ENCODE measurements at places on chromosomes 6 and 20.

DNA sequence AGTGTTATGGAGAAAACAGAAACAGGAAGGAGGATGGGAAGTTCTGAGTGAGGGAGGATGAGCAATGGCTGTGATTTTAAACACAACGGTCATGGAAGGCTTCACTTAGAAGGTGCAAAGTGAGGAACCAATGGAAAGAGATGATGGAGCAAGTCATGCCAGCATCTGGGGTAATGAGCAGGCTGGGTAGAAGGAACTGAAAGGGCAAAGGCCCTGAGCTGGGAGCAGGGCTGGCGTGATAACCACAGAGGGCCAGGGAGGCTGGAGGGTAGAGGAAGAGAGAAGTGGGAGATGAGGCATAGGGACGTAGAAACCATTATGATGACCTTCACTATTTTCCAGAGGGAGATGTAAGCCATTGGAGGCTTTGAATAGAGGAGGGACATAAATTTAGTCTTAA, 43.6 kb downstream of the NHLRC1 start:
- H3K4me1 ChIP-seq: peaks cover 10% of the 10 kb centered on the region
- H3K4me3 ChIP-seq: no peak overlapping the region
- no peak overlapping the region for H3K27ac ChIP-seq
- H3K36me3 ChIP-seq: no peaks in the 10 kb centered on the region
- no peak for DNase-seq

DNA sequence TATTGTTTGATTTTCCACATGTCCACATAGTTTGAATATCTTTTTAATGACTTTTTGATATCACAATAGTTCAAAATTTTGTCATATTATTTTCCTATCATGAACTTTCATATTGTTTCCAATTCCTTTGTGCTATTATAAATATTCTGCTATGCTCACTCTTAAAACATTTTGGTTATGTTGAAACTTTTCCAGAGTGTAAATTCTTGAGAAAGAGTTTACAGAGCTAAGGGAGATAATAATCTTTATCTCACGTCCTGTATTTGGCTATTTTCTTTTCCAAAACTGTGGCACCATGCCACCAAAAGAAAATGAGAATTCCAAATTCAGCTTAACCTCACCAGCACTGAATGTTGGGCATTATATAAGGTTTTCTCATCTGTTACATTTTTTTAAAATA, 210.9 kb downstream of the TFAP2B start:
- H3K27me3 ChIP-seq: no peaks in the 10 kb centered on the region
- no peak overlapping the region for H3K27ac ChIP-seq
- H3K36me3 ChIP-seq: no peaks in the 10 kb centered on the region

- no peak overlapping the region for H3K4me3 ChIP-seq
- no peak for DNase-seq
- H3K4me1 ChIP-seq: peaks cover 92% of the 10 kb centered on the region
- no peaks in the 10 kb centered on the region for H3K27me3 ChIP-seq
- H3K27ac ChIP-seq: no peak overlapping the region
These were observed 111.9 kb downstream of the FOXO3 start for GRCh38 chr6:108672641-108673040.

GRCh38 chr20:48196486-48196885, 411.2 kb upstream of the SULF2 start:
- no peak overlapping the region for H3K4me3 ChIP-seq
- no peak for DNase-seq
- H3K27ac ChIP-seq: no peak overlapping the region
- no peaks in the 10 kb centered on the region for H3K36me3 ChIP-seq
- H3K27me3 ChIP-seq: peaks cover 49% of the 10 kb centered on the region

DNA sequence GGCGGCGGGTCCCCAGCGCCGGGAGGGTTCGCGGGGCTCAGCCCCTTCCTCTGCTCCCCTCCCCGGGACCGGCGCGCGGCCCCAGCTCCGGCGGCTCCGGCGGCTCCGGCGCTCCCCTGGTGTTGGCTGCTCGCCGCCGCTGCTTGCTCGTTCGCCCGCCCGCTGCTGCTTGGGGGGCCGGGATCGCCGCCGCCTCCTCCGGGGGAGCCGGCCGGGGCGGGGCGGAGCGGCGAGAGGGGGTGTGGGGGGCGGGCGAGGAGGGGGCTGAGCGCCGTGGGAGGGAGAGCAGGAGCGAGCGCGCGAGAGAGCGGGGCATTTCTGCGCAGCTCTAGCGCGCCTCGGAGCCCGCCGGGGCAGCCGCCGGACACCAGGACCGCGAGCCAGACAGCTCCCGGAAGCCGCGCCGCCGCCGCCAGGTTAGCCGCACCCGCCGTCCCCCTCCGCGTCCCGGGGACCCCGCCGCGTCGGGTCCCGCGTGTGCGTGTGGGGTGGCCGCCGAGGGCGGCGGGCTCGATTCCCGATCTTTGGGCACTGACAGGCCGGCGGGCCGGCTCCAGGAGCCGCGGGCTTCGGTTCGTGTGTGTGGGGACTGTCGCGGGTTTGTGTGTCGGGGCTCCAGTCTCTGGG, 62.0 kb upstream of the EPB41L1 start:
- no peak for DNase-seq
- no peaks in the 10 kb centered on the region for H3K27me3 ChIP-seq
- H3K4me3 ChIP-seq: peak overlapping the region; percentile 55
- H3K36me3 ChIP-seq: no peaks in the 10 kb centered on the region
- H3K4me1 ChIP-seq: peaks cover 30% of the 10 kb centered on the region

DNA sequence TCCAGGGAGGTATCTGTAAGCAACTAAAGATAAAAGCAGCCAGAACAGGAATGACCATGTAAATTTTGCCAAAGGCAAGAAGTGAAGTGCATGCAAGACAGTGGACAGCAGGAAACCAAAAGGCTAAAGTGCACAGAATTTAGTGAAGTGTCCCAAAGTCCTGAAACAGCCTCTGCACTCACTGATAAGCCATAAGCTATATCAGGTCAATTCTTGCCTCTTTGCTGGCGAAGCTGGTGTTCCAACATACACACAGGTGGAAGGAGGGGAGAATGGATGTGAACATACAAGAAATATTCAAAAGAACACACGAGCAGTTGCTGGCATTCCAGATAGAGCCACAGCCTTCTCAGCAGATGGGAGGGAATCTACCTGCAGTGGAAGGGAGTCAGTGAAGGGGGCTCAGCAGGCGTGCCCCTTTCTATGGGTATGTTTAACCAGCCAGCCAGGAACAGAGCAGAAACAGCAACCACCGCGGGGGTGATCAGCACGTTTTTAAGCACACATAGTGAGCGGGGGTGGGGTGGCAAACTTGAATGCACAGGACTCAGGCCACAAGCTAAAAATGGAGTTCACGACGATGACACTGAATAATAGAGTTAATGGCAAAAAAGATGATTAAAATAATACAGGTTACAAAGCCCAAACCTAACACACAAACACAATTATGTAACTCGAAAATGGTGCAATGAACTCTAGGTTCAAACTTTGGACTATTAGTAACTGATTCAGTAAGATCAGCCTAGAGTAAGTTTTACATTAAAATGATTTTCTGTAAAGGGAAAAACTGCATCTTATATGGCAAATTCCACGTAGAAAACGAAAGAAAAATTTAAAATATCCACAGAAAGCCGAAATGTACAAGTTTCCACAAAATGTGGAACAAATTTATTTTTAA, 1.2 kb downstream of the ECI2 start:
- peak overlapping the region; percentile 93 for H3K27ac ChIP-seq
- no peaks in the 10 kb centered on the region for H3K27me3 ChIP-seq
- H3K36me3 ChIP-seq: peaks cover 29% of the 10 kb centered on the region
- H3K4me3 ChIP-seq: peak overlapping the region; percentile 90
- H3K4me1 ChIP-seq: peaks cover 25% of the 10 kb centered on the region

- H3K36me3 ChIP-seq: no peaks in the 10 kb centered on the region
- no peak overlapping the region for H3K27ac ChIP-seq
- no peaks in the 10 kb centered on the region for H3K27me3 ChIP-seq
- DNase-seq: no peak
- no peak overlapping the region for H3K4me3 ChIP-seq
These were observed 43.9 kb downstream of the CDH4 start for GRCh38 chr20:61295682-61296628.

DNA sequence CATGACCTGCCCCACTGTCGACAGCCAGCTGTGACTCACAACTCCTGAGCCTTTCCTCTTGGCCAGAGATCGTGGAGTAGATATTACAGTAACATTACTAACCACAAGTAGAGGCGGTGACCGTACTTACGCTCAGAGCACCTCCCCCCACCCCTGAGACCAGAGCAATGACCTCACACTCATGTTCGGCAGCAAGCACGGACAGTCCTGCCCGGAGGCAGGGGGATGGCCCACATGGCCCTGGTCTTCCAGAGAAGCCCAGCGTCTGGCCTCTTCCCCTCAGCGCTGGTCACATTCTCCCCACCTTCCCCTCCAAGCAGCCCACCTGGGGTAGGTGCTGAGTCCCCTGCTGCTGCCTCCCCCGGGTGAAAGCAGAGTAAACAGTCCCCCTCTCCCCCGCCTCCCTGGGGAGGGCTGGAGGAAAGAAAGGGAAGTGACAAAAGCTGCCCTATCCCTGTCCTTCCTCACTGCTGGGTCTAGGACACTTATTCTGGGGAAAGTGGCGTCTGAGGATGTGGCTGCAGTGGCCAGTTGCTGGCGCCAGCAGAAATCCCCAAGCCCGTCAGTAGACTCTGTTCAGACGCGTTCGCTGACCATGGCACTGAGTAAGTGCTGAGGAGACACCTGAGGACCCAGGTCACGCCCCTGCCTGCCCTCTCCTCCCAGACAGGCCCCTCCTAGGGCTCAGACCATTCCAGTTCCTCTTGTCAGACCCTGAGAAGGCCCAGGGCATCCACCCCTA, 68.5 kb downstream of the MRPL14 start:
- peaks cover 39% of the 10 kb centered on the region for H3K4me1 ChIP-seq
- DNase-seq: peak; percentile 93
- H3K4me3 ChIP-seq: no peak overlapping the region
- H3K27ac ChIP-seq: peak overlapping the region; percentile 66
- H3K36me3 ChIP-seq: no peaks in the 10 kb centered on the region

DNA sequence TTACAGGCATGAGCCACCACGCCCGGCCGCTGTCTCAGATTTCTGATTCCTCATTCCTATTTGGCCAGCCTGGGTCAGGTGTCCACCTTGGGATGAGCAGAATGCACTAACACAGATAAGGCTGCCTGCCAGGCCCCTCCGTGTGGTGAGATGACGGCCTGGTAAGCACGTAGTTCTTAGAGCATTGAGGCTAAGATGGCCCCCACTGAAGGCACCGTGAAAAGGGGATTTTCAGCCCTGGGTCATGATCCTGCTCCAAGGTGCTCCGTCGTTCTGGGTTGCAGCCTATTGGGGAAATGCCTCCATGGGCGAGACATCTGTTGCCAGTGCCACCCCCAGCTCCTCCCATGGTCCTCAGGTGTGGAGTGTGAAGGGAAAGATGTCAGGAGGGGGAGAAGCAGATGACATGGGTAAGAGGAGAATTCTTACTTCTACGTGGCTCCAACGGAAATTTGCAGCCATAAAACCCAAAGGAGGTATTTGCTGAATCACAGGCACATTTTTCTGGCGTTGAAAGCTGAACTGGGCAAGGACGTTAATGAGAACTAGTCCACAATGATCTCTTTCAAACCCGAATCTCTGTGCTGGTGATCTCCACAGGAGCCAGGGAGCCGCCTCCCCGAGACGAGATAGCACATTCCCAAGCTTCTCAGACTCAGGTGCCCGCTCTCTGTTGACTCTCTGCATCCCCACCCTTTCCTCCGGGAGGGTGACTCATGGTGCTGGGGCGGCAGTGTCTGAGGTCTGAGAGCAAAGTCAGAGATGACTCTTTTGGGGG, 34.0 kb upstream of the BMP6 start:
- DNase-seq: no peak
- no peaks in the 10 kb centered on the region for H3K4me1 ChIP-seq
- H3K27ac ChIP-seq: no peak overlapping the region
- no peaks in the 10 kb centered on the region for H3K36me3 ChIP-seq

- peaks cover 23% of the 10 kb centered on the region for H3K4me1 ChIP-seq
- H3K36me3 ChIP-seq: no peaks in the 10 kb centered on the region
- peak overlapping the region; percentile 84 for H3K4me3 ChIP-seq
- DNase-seq: no peak
- H3K27me3 ChIP-seq: no peaks in the 10 kb centered on the region
These were observed 1.6 kb downstream of the TBC1D20 start for GRCh38 chr20:460707-461106.

GRCh38 chr6:69907981-69908498, 41.7 kb downstream of the COL19A1 start:
- peaks cover 9% of the 10 kb centered on the region for H3K4me1 ChIP-seq
- H3K27me3 ChIP-seq: no peaks in the 10 kb centered on the region
- no peaks in the 10 kb centered on the region for H3K36me3 ChIP-seq
- no peak for DNase-seq
- no peak overlapping the region for H3K4me3 ChIP-seq
- peak overlapping the region; percentile 39 for H3K27ac ChIP-seq

- peaks cover 16% of the 10 kb centered on the region for H3K4me1 ChIP-seq
- no peaks in the 10 kb centered on the region for H3K36me3 ChIP-seq
- no peak overlapping the region for H3K27ac ChIP-seq
- H3K4me3 ChIP-seq: peak overlapping the region; percentile 44
These were observed 594 bp downstream of the ARFGEF3 start for GRCh38 chr6:138162111-138162954.

GRCh38 chr20:41178495-41178894, 41.2 kb downstream of the PLCG1 start:
- H3K4me1 ChIP-seq: no peaks in the 10 kb centered on the region
- H3K36me3 ChIP-seq: peaks cover 33% of the 10 kb centered on the region
- no peak overlapping the region for H3K4me3 ChIP-seq
- H3K27me3 ChIP-seq: no peaks in the 10 kb centered on the region
- DNase-seq: no peak

- no peaks in the 10 kb centered on the region for H3K36me3 ChIP-seq
- DNase-seq: no peak
- peak overlapping the region; percentile 83 for H3K27ac ChIP-seq
- no peaks in the 10 kb centered on the region for H3K27me3 ChIP-seq
- no peak overlapping the region for H3K4me3 ChIP-seq
These were observed 25.1 kb upstream of the TGM2 start for GRCh38 chr20:38190166-38190565.

DNA sequence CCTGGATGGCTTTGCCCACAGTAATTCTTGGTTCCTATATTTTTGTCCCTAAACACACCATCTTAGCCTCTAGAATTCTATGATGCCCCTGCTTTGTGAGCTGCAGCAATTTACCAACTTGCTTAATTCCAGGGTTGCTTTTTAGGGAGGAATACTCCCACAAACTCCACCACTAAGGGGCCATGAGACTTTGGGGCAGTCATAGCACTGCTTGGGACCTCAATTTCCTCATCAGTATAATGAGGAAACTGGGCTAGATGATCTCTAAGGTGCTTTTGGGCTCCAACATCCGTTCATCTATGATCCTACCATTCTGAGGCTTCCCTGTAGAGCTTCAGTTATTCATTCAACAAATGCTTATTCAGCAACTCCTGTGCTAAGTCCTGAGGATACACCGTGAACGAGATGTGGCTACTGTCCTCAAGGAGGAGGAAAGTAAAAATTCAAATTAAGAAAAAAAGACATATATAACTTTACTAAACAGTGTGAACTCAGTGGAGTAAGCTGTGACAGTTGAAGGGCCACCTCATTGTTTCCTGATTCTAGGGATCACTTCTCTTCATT, 75.3 kb downstream of the PRDM1 start:
- no peak overlapping the region for H3K4me3 ChIP-seq
- no peaks in the 10 kb centered on the region for H3K27me3 ChIP-seq
- no peak for DNase-seq
- no peaks in the 10 kb centered on the region for H3K4me1 ChIP-seq

GRCh38 chr6:146886587-146887446, 288.0 kb downstream of the ADGB start:
- no peak overlapping the region for H3K4me3 ChIP-seq
- DNase-seq: no peak
- no peak overlapping the region for H3K27ac ChIP-seq
